Fibroblast of the aortic adventitia (primary cell): ENCODE measurements at places on chromosomes 3 and 15. TPM values are rescaled to one million over a fixed set of nuclear protein-coding genes. Genes with fewer than 3 reads are reported as not detected.

GJD2 gene
- total RNA-seq: not detected in 2 replicates

IFRD2 gene
- 45.3 and 72.7 TPM in 2 replicates for total RNA-seq

C3orf85 gene
- total RNA-seq: not detected in 2 replicates

B3GNT5 gene
- total RNA-seq: 4.7 and 10.4 TPM in 2 replicates

TMC3 gene
- under 0.01 TPM in 1 of 2 replicates, not detected in the other for total RNA-seq

HYAL1 gene
- total RNA-seq: 0.90 TPM in 1 of 2 replicates, not detected in the other

CHD2 gene
- total RNA-seq: 83.7 and 253 TPM in 2 replicates

GUCA1C gene
- total RNA-seq: not detected in 2 replicates

SPCS1 gene
- total RNA-seq: 18.6 and 111 TPM in 2 replicates

PARP15 gene
- total RNA-seq: 0.72 and 0.82 TPM in 2 replicates

LMCD1 gene
- total RNA-seq: 22.4 and 30.3 TPM in 2 replicates
